ENCODE measurements at places on chromosomes 13 and 19. TPM values are rescaled to one million over a fixed set of nuclear protein-coding genes. Genes with fewer than 3 reads are reported as not detected.
A peak's percentile ranks its signal among the peaks of the same experiment; 100 is the strongest.

DNA sequence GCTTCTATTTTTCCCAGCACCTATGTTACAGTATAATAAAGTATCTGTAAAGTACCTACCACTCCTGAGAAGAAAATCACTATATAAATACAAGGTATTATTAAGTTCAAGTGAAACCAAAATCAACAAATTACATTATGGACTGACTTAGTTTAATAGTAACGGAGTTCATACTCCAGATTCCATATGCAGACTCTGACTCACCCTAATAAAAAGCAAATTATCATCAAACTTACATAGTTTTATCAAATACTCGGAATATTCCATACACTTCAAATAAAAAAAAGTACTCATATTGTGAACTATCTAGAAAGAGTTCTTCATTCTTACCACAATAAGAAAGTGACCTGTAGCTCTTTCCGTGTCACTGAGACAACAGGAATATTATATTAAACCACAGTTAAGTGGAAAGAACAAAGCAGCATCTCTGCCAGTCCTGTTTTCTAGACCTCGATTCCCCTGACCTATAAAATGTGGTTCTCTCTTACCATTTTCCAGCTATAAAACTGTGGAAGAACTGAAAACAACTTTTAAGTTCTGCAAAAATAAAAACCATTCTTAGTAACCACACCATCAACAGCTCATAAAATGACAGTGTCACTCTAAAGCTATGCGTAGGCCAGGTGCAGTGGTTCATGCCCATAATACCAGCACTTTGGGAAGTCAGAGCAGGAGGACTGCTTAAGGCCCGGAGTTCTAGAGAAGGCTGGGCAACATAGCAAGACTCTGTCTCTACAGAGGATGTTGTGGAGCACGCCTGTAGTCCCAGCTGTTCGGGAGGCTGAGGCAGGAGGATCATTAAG lies 42.6 kb downstream of the USP12 start:
- DNase-seq = no peak

GRCh38 chr13:107192289-107192688 lies 624.4 kb upstream of the ARGLU1 start:
- DNase-seq = no peak

DNA sequence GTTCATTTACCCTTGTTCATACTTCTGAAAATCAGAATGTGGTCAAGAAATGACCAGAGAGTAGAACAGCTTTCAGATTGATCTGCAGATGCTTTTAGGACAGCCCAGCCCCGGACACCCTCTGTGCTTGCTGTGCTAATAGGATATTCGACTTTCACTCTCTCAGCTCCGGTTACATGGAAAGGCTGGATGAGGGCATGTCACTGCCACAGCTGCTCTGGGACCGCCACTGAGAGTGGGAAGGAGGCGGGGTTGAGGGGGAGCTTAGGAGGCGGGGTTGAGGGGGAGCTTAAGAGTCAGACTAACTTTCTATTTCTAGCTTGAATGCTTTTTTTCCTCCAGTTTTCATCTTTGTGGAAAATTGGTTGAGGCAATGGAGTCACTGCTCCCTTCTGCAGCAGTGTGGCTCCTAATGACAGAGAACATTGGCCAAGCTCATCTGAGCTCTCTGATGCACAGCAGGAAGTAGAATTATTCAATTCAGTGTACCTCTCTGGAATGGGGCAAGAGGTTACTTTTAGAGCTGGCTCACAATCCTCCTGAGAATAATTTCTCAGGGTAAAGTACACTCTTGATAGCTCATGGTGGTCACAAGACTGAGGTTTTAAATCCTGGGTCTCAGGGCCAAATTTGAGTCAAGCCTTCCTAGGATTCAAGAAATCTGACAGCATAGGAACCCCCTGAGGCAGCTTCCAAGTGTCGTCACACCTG lies 74.6 kb upstream of the NPAS1 start:
- peak; percentile 91 for DNase-seq

GRCh38 chr19:57651654-57651996 lies 17.1 kb upstream of the ZSCAN4 start:
- DNase-seq = no peak

Gene TRPC4
- 25.3 TPM for total RNA-seq

DNA sequence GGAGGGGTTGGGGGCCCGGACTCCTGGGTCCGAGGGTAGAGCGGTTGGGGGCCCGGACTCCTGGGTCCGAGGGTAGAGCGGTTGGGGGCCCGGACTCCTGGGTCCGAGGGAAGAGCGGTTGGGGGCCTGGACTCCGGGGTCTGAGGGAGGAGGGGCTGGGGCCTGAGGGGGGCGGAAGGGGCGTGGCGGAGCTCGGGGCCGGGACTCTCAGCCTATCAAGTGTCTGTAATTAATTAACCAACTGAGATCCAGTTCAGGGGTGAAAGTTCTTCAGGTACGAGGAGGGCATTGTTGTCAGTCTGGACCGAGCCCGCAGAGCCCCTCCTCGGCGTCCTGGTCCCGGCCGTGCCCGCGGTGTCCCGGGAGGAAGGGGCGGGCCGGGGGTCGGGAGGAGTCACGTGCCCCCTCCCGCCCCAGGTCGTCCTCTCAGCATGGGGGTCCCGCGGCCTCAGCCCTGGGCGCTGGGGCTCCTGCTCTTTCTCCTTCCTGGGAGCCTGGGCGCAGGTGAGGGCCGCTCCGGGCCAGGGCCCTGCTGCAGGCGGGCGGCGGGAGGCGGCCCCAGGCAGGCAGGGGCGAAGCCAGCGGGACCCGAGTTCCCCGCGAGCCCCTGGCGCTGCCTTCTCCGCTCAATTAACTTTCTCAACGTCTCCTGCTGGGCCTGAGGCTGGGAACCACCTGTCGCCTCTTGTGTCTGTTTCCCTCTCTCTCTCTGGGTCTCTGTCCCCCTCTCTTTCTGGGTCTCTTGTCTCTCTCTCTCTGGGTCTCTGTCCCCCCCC lies 697 bp downstream of the FCGRT start:
- peak; percentile 86 for DNase-seq

DNA sequence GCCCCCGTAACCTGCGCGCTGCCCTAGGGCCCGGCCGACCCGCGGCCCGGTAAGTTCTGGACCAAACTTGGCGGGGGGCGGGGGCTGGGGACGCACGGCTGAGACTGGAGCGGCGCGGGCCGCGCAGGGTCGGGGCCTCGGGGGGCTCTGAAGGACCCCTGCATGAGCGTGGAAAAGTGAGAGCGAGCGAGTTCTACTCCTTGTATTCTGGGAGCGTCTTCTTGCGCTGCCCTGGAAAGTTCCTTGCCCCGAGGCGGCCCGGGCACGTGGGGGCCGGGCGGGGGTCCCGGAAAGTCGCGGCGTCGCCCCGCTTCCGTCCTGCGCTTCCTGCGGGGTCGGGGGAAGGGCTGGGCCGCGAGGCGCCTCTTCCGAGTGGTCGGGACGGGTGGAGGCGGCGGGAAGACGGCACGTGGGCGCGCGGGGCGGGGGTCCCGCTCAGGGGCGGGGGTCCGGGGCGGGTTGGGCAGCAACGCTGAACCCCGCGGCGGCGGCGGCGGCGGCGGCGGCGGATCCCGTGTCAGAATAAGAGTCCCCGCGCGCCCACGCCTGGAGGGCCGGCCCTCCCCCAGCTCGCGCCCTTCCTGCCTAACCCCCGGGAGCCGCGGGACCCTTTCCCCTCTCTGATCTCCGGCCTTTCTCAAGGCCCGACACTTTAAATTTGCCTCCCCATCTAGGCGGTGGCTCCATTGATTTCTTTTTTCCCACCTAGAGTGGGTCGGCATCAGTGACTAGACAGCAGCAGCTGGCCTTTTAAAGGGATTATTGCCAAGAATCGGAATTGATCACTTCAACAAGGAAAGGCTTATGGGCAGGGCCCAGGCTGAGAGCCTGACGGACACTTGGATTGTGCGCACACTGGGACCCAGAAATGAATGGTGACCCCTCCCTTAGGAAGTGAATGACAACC lies 749 bp downstream of the GATAD2A start:
- DNase-seq = peak; percentile 62

DNA sequence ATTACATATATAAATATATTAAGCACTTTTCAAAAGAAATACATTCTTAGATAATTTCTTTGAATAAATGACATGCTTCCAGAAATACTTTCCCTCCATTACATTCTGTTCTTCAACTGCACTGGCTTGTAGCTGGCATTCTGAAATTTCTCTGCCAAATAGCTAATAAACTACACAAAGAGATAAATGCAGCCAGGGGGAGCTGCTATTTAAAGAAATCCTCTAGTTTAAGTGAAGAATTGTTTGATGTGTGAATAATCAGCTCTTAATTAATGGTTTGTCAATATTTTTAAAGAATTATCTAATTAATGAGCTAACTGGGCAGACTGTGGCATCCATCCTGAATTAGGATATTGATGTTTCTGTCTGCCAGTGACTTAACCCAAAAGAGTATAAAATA lies 30.7 kb downstream of the SLC7A1 start:
- no peak for DNase-seq

Gene ATP7B
- 4.4 TPM for total RNA-seq

DNA sequence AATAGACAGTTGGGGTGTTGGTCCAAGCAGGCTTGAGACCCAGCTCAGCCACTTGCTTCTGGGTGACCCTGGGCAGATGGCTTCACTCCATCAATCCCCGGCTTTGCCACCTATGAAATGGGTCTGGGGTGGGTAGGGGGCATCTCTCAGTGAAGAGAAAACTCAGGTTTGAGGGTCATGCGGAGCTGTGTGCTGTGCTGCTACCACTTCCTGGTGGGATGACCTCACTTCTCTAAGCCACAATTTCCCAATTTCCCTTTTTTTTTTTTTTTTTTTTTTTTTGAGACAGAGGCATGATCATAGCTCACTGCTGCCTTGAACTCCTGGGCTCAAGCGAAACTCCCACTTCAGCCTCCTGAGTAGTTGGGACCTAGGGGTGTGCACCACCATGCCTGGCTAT lies 4.6 kb upstream of the PLAUR start:
- no peak for DNase-seq

DNA sequence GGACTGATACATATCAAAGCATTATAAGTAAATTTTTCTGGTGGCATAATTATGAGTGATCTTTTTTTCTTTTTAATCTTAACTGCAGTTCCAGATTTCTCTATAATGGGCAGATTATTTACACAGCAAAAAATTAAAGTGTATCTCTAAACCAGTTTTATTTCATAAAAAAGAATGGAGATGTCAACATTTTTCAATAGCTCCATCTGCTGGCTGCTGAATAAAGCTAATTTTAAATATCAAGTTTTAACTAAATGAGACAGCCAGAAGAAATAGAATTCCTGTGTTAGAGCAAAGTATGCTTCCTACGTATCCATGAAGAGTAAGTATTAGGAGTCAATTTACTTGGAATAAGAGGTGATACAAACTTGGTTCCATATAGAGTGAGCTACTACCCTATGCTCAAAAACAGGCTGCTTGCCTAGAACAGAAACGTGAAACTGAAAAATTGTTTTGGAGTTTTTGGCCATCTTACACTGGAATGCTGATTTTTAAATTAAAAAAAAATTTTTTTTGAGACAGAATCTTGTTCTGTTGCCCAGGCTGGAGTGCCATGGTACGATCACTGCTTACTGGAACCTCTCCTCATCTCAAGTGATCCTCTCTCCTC lies 5.0 kb upstream of the PDS5B start:
- peak; percentile 54 for DNase-seq

DNA sequence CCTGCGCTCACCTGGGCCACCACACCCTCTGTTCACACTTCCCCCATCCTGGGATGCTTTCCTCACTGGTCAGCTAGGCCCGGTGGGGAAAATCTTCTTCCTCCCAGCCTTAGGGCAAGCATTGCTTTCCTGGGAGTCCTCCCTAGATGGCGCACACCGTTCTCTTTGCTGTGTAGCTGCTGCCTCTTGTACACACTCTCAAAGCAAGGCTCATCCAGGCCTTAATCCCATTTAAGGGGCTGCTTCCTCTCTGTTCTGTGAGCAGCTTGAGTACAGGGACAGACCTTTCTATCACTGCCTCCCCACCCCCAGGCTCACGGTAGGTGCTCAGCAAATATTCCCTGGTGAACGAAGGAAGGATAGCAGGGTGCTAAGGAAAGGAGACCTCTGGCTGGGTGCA lies 11.1 kb downstream of the SLC7A10 start:
- DNase-seq = peak; percentile 63

- no peak for DNase-seq
These were observed 19.4 kb upstream of the HOMER3 start for GRCh38 chr19:18960370-18960769.

GRCh38 chr13:97243915-97244781 lies 22.0 kb downstream of the MBNL2 start:
- DNase-seq = no peak
